ENCODE measurements at places on chromosomes 13 and 19.

GRCh38 chr13:109151696-109152095 lies 522.3 kb downstream of the MYO16 start:
- no peak for DNase-seq

DNA sequence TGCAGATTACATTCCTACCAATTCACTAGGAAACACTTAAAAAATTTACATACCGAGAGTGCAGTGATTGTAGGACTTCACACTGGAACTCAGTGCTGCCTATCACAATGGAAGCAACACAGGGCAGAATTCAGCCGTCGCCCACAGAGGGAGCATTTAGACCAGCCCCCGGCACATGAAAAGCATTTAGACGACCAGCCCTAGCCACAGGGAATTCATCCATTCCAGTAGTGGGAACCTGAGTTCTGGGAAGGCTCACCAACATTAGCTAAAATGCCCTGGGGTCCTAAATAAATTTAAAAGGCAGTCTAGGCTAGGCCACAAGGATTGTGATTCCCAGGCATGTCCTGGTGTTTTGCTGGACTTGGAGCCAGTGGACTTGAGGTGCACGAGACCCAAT lies 155.2 kb downstream of the LIG4 start:
- no peak for DNase-seq

- DNase-seq = no peak
Measured at GRCh38 chr19:15937771-15938170, 3.4 kb upstream of the CYP4F11 start.

GRCh38 chr13:61975001-61975400 lies 559.4 kb upstream of the PCDH20 start:
- DNase-seq = no peak

DNA sequence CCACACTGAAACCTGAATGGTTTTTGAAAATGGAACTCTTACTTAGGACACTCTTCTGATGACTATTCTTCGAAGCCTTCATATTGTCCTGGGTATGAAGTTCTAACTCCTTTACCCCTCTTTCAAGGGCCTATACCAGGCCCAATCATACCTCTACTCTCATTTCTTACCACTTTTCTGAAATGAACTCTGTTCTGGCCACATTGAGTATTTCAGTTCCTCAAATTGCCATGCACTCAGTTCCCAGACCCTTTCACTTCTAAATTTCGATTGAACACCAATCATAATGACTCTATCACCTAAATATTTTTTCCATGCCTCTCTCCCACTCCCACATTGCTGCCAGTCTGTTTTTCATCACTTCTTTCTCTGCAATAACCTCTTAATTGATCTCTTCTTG lies 53.7 kb downstream of the LACC1 start:
- no peak for DNase-seq

- DNase-seq = peak; percentile 78
Measured at GRCh38 chr19:53192771-53193534, at the start of gene ZNF665. Gene ZNF665, minus strand, starts transcription at chr19:53193358. Its CDS starts 10,460 bp downstream, at chr19:53182898.

- peak; percentile 84 for DNase-seq
Measured at GRCh38 chr19:54162241-54162805, 2.8 kb upstream of the LENG1 start.
